ENCODE measurements at places on chromosomes 1 and 21. TPM values are rescaled to one million over a fixed set of nuclear protein-coding genes. Genes with fewer than 3 reads are reported as not detected.

The NPR1 gene
- 1.6 TPM for total RNA-seq

The IGSF3 gene
- 3.5 TPM for total RNA-seq

The BRINP3 gene
- total RNA-seq = not detected

The VHLL gene
- total RNA-seq = 0.32 TPM

The SDHB gene
- 129 TPM for total RNA-seq

The BARHL2 gene
- total RNA-seq = not detected

The TNFSF4 gene
- total RNA-seq = 127 TPM

The AHDC1 gene
- total RNA-seq = 17.1 TPM

The C1orf21 gene
- total RNA-seq = 3.9 TPM

The MMEL1 gene
- total RNA-seq = under 0.01 TPM

The KRTAP11-1 gene
- not detected for total RNA-seq

The FAM20B gene
- 32.5 TPM for total RNA-seq

The SPRR2B gene
- total RNA-seq = not detected

The CDK18 gene
- 2.2 TPM for total RNA-seq

The SLC35F3 gene
- 1.7 TPM for total RNA-seq

The ANKRD65 gene
- total RNA-seq = 1.6 TPM

All from fibroblast of villous mesenchyme (primary cell).